Pancreas (tissue), 10 donors: ENCODE measurements at places on chromosomes 5 and 9. TPM values are rescaled to one million over a fixed set of nuclear protein-coding genes. Genes with fewer than 3 reads are reported as not detected.

DNA sequence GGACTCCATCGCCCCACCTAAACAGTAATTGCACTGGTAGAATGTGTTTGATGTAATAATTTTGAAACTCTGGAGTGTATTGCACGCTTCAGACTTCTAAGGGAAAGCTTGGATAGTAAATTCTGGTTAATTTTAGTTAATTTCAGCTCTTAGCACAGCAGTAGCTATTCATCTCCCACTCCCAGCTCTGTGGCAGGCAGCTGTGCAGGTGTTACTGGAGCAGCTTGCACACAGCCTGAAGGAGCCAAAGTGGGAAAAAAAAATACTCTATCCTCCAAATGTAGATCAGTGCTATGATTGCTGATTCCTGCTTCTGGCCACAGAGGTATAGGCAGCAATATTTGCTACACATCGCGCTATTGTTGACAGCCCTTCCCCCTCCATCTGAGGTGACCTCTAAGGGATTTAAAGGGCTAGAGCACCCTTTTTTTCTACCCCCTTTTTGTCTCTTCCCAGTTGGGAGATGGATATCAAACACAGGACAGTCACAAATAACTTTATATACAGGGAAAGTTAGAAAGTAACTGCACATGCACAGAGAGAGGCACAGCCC, 97.4 kb downstream of the KCTD16 start:
- no peak for DNase-seq

The TRAF1 gene
- total RNA-seq, result 8.1 TPM

DNA sequence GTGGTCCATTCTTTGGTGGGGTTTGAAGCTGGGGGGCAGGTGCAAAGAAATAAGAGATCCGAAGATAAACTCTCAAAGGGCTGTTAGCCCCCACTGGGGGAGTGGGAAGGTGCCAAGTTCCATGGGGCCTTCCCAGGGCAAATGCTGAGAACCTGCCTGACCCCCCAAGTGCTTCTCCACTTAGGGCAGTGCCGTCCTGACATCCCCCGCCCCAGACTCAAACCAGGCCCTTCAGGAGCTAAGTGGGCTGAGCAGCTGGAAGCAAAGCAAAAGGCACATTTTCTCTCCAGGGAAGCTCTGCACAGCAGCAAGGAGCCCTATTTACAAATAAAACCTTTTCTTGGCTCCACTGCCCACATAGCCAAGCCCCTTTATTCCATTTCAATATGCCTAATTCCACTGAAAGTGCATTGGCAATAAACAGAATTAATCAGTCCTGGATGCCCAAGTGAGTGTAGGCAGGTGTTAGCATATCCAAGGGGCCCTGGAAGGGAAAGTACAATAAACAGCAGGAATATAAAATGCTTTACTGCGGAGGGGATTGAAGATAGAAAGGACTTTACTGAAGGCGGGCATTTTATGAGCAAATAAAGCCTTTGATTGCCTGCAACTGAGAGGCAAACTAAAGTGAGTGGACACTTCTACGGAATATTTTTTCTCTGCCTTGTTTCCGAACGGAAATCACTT, 44.6 kb downstream of the WHRN start:
- DNase-seq, result no peak

GRCh38 chr9:96567203-96567700, 52.4 kb downstream of the CDC14B start:
- DNase-seq, result no peak

DNA sequence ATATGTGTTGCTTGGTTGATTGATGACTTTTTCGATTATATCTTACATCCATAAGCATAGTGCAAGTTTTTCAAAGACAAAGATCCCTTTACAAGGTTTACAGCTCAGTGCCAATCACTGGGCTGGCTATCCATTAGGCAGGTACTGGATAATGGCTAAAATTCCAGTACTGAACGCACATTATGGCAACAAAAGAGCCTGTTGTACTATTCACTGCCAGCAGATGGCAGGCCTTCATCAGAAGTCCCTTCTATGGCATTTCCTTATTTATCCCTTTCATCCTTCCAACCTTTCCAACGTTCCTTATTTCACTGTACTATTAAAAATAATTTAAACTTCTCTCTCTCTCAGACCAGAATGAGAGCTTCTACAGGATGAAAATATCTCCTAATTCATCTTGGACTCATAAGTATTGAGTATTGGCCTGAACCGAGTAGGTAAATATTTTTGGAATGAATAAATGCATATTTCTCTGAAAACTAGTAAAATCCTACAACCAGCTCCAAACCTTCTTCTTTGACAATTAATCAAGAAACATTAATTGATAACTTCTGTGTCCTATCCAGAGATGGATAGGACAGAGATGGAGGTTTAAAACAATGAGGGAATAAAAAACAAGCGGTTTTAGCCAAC, 6.7 kb upstream of the WNT8A start:
- DNase-seq, result peak; percentile 69

The PFN3 gene
- not detected for total RNA-seq

- DNase-seq, result no peak
Measured at GRCh38 chr5:68285851-68286611, 70.5 kb downstream of the PIK3R1 start.

The BHMT gene
- not detected for total RNA-seq

GRCh38 chr5:130277522-130277921, 373.3 kb downstream of the CHSY3 start:
- no peak for DNase-seq

DNA sequence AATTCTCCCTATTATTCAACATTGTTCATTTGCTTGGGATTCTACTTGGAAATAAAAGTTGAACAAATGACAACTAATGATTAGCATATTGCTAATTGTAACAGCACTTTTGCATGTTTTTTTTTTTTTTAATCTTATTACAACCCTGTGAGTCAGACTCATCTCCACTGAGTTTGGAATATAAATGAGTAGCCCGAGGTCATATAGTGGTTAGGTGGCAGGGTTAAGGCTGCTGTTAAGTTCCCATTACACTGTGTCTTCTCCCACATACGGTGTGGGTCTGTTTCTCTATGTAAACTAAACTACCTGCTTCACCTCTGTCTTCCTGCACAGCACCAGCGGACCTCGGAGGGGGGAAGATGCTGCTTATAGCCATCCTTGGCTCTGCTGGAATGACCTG, 92.4 kb downstream of the EQTN start:
- no peak for DNase-seq

DNA sequence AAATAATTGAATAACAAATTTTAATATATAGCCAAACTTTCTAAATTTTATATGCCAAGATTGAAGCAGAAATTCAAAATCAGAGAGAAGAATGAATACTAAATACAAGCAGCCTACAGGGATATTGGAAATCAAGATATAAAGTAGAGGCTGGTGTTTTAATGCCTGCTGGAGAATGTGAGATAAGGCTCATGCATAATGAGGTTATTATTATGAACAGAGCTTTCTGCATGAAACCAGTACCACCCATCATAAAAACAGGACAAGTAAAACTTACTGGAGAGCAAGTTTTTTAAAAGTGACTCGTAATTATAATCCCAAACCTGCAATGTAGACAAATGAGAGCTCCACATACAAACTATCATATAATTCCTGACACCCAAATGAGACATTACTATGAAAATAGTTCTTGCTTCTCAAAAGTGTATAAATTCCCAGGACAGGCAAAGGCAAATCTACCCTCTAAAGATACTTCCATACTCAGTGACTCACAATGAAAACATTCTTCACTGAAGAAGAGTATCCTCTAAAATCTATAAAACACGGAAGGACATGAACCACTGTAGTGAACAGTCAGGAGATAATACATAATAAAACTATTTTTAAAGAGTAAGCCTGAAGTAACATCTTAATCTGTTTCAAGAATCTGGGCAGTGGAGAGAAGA, 532.0 kb upstream of the GRAMD2B start:
- DNase-seq, result no peak

- DNase-seq, result peak; percentile 63
Measured at GRCh38 chr5:109688630-109688969, 1.1 kb upstream of the MAN2A1 start.

GRCh38 chr9:111023128-111023527, 15.1 kb downstream of the LPAR1 start:
- DNase-seq, result no peak

- DNase-seq, result no peak
Measured at GRCh38 chr9:98080326-98080725, 23.8 kb downstream of the NANS start.

The PAPPA gene
- total RNA-seq, result 0.60 TPM

DNA sequence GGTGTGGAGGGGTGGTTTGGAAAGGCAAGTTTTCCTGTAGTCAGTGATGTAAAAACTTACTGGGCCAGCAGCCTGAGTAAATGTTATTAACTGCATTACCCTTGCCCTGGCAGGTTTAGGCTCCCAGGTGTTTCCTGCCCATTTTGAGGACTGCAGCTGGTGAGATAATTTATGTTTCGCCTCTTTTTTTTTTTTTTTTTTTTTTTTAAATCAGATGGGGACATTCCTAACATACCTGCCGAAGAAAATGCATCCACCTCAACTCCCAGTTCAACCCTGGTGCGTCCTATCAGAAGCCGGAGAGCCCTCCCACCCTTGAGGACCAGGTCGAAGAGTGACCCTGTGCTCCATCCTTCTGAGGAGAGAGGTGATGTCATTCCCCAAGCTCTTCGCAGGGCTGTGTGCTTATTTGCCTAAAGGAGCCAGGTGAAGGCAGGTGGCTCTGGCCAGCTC, 60.6 kb downstream of the ENTREP1 start:
- peak; percentile 65 for DNase-seq

- DNase-seq, result no peak
Measured at GRCh38 chr5:107011605-107012004, 659.1 kb downstream of the EFNA5 start.

The SRD5A1 gene
- 6.2 TPM for total RNA-seq

The PCDHGC4 gene
- total RNA-seq, result 0.67 TPM

DNA sequence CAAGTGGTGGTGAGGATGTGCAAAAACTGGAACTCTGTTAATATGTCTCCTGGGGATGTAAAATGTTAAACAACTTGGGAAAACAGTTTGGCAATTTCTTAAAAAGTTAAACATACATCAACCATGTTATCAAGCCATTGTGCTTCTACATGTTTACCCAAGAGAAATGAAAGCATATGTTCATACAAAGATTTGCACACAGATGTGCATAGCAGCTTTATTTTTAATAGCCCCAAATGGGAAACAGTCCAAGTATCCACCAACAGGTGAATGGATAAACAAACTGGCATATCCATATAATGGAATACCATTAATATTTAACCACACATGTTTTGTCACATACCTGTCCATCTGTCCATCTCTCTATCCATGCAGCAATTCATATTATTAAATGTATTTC, 6.2 kb downstream of the VPS13A start:
- DNase-seq, result no peak

- DNase-seq, result no peak
Measured at GRCh38 chr5:180583738-180584137, 7.6 kb downstream of the SCGB3A1 start.

- DNase-seq, result no peak
Measured at GRCh38 chr5:168578006-168578405, 1.2 kb downstream of the PANK3 start.

- DNase-seq, result no peak
Measured at GRCh38 chr5:79168031-79168430, 56.4 kb downstream of the BHMT start.

- DNase-seq, result no peak
Measured at GRCh38 chr5:16886366-16886736, 49.7 kb downstream of the MYO10 start.

DNA sequence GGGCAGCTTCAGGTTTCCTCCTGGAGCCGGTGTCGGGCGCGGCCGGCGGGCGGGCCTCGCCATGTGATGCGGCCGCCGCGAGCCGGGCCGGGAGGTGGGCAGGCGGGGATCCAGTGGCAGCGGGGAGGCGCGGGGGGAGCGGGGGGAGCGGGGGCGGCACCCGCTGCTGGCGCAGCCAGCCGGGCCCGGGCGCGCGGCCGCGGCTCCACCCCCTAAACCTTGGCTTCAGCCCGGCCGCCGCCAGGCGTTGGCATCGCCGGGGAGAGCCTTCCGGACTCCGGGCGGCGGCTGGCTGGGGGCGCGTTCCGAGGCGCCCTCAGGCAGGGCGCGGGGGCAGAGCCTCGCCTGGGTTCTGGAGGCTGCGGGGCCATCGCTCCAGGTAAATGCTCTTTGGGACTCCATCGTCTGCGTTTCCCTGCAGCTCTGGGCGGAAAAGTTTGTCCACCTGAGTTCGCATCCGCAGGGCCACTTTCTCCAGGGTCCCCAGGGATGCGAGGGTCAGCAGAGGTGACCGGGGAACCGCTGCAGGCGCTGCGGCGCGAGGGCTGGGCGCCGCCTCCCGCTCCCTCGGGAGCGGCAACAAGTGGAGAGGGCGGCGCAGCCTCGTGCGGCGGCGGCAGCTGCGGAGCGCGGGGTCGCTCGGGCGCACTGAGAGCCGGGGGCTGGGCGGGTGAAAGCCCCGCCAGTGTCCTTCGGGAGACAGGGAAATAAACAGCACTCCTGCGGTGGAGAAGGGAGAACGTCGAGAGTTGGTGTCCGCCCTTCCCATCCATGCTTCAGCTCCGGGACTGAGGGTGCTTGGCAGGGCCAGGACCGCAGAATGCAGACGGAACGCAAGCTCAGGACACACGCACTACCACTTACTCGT, at the start of gene ARHGEF28:
Gene ARHGEF28 (plus strand): TSS at position 253 of the 868 bp plus-strand sequence. CDS start 58,656 bp downstream, outside the sequence.
- peak; percentile 85 for DNase-seq

The KCNV2 gene
- not detected for total RNA-seq

GRCh38 chr5:179184521-179185050, 124.4 kb downstream of the ZNF354C start:
- DNase-seq, result no peak

The CACFD1 gene
- total RNA-seq, result 16.9 TPM

The USP20 gene
- total RNA-seq, result 13.9 TPM

GRCh38 chr9:102841376-102841775, 153.8 kb upstream of the CYLC2 start:
- DNase-seq, result no peak

The GAS1 gene
- 16.7 TPM for total RNA-seq

The FNBP1 gene
- 8.4 TPM for total RNA-seq

- no peak for DNase-seq
Measured at GRCh38 chr5:171825051-171825450, 39.4 kb downstream of the SMIM23 start.

The SPINK4 gene
- total RNA-seq, result not detected

- no peak for DNase-seq
Measured at GRCh38 chr5:100731768-100732167, 171.3 kb downstream of the ST8SIA4 start.
